ENCODE measurements at places on chromosomes 12 and 14.

DNA sequence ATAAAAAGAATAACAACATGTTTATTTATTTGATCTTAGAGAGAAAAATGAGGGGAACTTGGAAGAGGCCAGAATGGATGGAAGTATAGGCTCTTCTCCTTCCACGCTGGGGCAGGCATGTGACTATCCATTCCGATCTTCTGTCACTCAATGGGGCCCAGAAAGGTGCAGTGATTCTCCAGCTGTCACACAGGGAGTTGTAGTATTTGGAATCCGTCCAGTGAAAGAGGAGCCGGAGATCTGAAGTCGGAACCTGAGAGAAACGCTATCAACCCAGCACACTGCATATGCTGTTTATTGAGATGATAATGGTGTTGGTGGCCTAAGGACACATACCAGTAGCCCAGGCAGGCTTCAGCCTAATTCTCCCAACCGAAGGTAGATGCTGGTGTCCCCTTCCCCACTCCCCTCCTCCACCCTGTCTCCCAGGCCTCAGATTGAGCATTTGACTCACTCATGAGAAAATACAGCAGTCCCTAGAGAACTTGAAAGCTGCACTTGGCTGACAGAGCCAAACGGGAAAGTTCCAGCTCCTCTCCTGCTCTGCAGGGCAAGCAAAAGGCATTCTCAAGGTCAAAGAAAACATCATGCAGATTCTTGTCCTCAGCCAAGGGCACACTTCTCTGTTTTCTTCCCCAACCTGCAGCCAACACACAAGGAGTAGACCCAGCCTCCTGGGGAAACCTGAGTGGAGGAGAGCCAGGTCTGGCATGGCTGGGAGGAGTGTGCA, 100.4 kb downstream of the IRF2BPL start:
- no peak overlapping the region for H3K4me3 ChIP-seq
- H3K36me3 ChIP-seq: no peaks in the 10 kb centered on the region
- H3K27ac ChIP-seq: no peak overlapping the region
- DNase-seq: no peak

GRCh38 chr14:54935958-54936357, 33.3 kb upstream of the GCH1 start:
- H3K27ac ChIP-seq: no peak overlapping the region
- no peaks in the 10 kb centered on the region for H3K4me1 ChIP-seq
- no peaks in the 10 kb centered on the region for H3K27me3 ChIP-seq
- no peaks in the 10 kb centered on the region for H3K36me3 ChIP-seq
- H3K4me3 ChIP-seq: no peak overlapping the region

DNA sequence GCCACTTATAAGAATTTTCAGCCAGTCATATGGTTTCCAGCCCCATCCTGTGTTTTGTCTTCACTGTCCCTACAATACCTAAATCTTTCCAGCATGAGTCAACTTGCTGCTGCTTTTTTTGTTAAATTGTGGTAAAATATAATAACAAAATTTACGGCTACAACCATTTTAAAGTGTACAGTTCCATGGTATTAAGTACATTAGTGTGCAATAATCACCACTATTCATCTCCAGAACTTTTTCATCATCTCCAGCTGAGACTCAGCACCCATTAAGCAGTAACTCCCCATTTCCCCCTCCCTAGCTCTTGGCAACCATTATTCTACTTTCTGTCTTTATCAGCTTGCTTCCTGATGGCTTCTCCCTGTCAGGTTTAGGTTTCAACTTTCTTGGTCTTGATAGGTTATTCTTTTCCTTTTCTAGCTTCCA, 39.1 kb downstream of the FRS2 start:
- no peaks in the 10 kb centered on the region for H3K36me3 ChIP-seq
- H3K4me1 ChIP-seq: peaks cover 63% of the 10 kb centered on the region
- H3K27me3 ChIP-seq: no peaks in the 10 kb centered on the region
- H3K27ac ChIP-seq: no peak overlapping the region
- DNase-seq: no peak
- no peak overlapping the region for H3K4me3 ChIP-seq

DNA sequence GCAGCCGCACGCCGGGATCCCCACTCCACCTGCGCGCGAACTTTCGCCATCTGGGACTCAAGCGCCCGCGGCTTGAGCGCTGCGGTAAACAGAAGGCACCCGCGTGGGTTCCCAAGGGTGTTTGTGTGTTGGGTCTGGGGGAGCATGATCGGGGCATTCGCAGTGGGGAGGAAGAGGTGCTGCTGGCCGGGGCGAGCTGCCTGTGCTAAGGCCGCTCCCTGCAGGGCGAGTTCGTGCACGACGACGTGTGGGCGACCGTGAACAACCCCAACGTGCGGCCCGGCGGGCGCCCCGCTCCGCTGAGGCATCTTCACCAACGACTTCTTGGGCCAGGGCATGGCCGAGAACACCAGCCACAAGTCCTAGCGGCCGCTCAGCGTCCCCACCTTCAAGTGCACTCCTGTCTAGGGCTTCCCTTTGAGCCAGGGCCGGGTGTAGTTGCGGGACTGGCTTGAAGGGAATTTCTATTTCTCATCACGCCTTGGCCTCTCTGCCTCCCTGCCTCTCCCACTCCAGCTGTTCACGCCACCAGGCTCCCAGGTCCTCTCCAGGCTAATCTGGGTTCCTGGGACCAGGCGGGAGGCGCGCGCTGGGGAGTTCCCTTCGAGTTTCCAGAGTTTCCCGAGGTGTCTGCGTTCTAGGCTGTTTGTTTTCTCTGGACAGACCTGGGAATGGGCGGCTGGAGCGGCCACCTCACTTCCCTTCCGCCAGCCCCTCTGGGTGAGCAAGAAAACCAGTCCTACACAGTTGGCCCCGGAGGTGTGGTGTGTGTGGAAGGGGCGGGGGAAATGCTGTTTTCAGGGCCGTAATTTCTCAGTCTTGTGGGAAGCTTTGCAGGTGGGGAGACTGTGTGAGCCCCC, 417.8 kb upstream of the TMTC1 start:
- H3K36me3 ChIP-seq: no peaks in the 10 kb centered on the region
- H3K4me3 ChIP-seq: peak overlapping the region; percentile 70
- H3K27ac ChIP-seq: no peak overlapping the region
- no peak for DNase-seq

GRCh38 chr12:2919249-2919648, 28.6 kb downstream of the TULP3 start:
- no peaks in the 10 kb centered on the region for H3K4me1 ChIP-seq
- no peak overlapping the region for H3K4me3 ChIP-seq
- H3K36me3 ChIP-seq: peaks cover 26% of the 10 kb centered on the region

GRCh38 chr12:132638541-132639408, 20.2 kb downstream of the P2RX2 start:
- no peak for DNase-seq
- no peaks in the 10 kb centered on the region for H3K27me3 ChIP-seq
- no peak overlapping the region for H3K4me3 ChIP-seq
- no peaks in the 10 kb centered on the region for H3K4me1 ChIP-seq
- peaks cover 56% of the 10 kb centered on the region for H3K36me3 ChIP-seq
- no peak overlapping the region for H3K27ac ChIP-seq

GRCh38 chr12:125470838-125471783, 405.9 kb downstream of the AACS start:
- no peaks in the 10 kb centered on the region for H3K4me1 ChIP-seq
- H3K4me3 ChIP-seq: no peak overlapping the region
- no peak for DNase-seq

DNA sequence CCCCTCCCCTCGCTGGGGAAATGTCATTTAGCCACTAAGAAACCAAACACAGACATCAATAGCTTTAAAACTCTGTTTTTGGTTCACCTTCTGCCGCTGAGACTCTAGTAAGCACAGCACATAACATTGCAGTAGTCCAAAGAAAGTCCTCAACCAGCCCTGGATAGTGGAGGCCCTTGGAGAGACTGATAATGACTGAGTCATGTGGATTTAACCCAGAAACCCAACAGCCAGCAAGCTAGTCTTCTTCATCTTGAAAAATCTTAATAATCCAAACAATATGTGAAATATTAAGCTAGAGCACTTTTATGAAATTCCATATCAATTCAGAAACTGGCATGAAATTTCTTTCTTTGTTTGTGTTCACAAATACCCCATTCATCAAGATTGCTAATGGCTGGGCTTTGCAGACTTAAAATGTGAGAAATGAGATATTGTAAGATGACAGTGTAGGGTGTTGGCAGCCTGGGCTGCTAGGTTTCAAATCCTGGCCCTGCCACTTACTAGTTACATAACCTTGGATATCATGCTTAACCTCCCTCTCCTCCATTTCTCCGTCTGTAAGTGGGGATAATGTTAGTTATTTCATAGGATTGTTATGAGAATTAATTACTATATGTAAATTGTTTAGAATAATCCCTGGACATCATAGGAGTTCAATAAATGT, 40.1 kb downstream of the RERG start:
- no peaks in the 10 kb centered on the region for H3K36me3 ChIP-seq
- DNase-seq: no peak
- H3K4me3 ChIP-seq: no peak overlapping the region
- peak overlapping the region; percentile 55 for H3K27ac ChIP-seq

All from thoracic aorta (tissue), 2 donors.